ENCODE measurements at places on chromosomes 6 and 20. TPM values are rescaled to one million over a fixed set of nuclear protein-coding genes. Genes with fewer than 3 reads are reported as not detected.

Gene PROKR2
- total RNA-seq: not detected

Gene C20orf202
- total RNA-seq: 0.24 TPM

Gene FAM209B
- not detected for total RNA-seq

Gene PKIB
- total RNA-seq: 1.0 TPM

Gene HLA-F
- 41.8 TPM for total RNA-seq

Gene MRAP2
- total RNA-seq: 1.2 TPM

Gene ESR1
- total RNA-seq: 2.4 TPM

Gene SUMO4
- total RNA-seq: 0.71 TPM

Gene SEMG1
- not detected for total RNA-seq

Gene PACRG
- total RNA-seq: 4.5 TPM

Gene MUCL3
- total RNA-seq: not detected

Gene NT5E
- 9.5 TPM for total RNA-seq

Gene EYA2
- total RNA-seq: 5.1 TPM

Gene ROS1
- total RNA-seq: not detected

Gene BNIP5
- not detected for total RNA-seq

Gene RAET1G
- 1.1 TPM for total RNA-seq

Gene KCNK15
- total RNA-seq: 2.2 TPM

Gene ZBTB12
- total RNA-seq: 2.5 TPM

Gene CALHM5
- 3.0 TPM for total RNA-seq

Gene RGL2
- 48.5 TPM for total RNA-seq

Gene SLC22A2
- not detected for total RNA-seq

Gene GPSM3
- total RNA-seq: 8.5 TPM

Gene CLPSL2
- not detected for total RNA-seq

Gene OPRM1
- not detected for total RNA-seq

Gene CD93
- 46.3 TPM for total RNA-seq

Gene GGTLC1
- not detected for total RNA-seq

Gene HDGFL1
- not detected for total RNA-seq

Gene MMP24
- 0.85 TPM for total RNA-seq

Gene DDX43
- 0.80 TPM for total RNA-seq

Gene CDH22
- total RNA-seq: 5.8 TPM

Gene PPP1R3G
- 7.4 TPM for total RNA-seq

Gene MOG
- 3.5 TPM for total RNA-seq

Gene PDE7B
- total RNA-seq: 10.3 TPM

Gene ANKEF1
- total RNA-seq: 2.3 TPM

Gene BCLAF1
- 99.8 TPM for total RNA-seq

Gene PRL
- total RNA-seq: not detected

Gene HAO1
- not detected for total RNA-seq

Gene GSTA5
- not detected for total RNA-seq

Gene ZC2HC1B
- not detected for total RNA-seq

Gene ARMH2
- not detected for total RNA-seq

Gene GFOD1
- 59.3 TPM for total RNA-seq

Gene CST1
- total RNA-seq: not detected

Gene BTNL2
- not detected for total RNA-seq

Gene BTN3A1
- total RNA-seq: 12.4 TPM

Gene DNAH8
- not detected for total RNA-seq

Gene ADAM33
- total RNA-seq: 9.9 TPM

Gene RAB44
- 0.05 TPM for total RNA-seq

Gene WFDC12
- not detected for total RNA-seq

Gene DNAAF9
- total RNA-seq: 17.2 TPM

Gene MLN
- total RNA-seq: not detected

Gene HLA-DPA1
- total RNA-seq: 54.1 TPM

Gene SLC24A3
- 4.1 TPM for total RNA-seq

Gene MAN1A1
- total RNA-seq: 30.3 TPM

Gene CDH26
- total RNA-seq: 0.84 TPM

Gene TPD52L1
- 27.9 TPM for total RNA-seq

Gene SIRPB2
- 10.3 TPM for total RNA-seq

Gene CD24
- total RNA-seq: 0.80 TPM

Gene CNPY3
- total RNA-seq: 19.1 TPM
